Thymus (tissue), 14 donors: ENCODE measurements at places on chromosomes 4 and X.

- no peak for DNase-seq
These were observed 53.7 kb upstream of the IRF2 start for GRCh38 chr4:184528051-184528450.

DNA sequence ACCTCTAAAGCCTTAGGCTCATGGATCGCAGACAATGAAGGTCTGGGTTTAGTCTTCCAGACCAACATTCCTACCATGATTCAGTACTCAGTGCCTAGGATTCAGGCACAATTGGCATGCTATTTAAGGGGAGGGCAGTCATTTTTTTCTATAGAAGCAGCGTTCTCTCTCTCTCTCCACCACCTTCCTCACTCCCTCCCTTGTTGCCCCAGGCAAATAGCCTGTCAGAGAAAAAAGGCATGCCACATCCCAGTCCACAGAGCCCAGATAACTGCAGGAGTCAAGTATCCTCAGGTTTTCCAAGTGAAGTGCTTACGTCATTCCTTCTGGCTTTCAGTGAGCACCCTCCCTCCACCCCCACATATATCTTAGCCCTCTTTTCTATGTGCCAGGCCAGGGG is 533.0 kb downstream of the BCOR start:
- DNase-seq, result no peak

- DNase-seq, result no peak
These were observed 6.0 kb downstream of the RASGEF1B start for GRCh38 chr4:81465406-81466340.

GRCh38 chr4:152112887-152113286 is 352.1 kb upstream of the GATB start:
- no peak for DNase-seq

DNA sequence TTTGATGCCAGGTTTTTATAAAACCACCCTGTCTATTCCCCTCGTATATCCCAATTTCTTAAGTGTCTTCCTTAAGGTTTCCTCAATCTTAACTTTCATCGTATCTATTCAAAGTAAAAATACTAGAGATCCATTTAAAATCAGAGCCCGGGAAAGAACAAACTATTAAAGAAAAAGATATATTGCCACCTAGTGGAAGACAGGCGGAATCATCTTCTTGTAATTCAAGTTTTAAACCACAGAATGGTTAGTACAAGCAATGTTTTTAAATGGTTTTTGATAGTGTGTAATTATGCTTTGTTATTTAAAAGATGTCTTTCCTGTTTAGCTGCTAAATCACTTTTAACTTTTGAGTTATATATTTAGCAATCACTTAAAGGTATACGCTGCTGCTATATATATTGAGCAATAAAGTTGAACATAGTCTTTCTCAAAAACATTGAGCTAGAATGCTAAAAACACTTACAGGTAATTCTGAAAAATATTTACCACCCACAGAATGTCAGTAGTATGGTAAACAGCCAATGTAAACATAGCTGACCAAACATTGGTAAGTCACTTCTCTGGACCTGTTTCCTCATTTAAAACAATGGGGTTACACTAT is 18.2 kb downstream of the PRDM8 start:
- DNase-seq, result no peak

DNA sequence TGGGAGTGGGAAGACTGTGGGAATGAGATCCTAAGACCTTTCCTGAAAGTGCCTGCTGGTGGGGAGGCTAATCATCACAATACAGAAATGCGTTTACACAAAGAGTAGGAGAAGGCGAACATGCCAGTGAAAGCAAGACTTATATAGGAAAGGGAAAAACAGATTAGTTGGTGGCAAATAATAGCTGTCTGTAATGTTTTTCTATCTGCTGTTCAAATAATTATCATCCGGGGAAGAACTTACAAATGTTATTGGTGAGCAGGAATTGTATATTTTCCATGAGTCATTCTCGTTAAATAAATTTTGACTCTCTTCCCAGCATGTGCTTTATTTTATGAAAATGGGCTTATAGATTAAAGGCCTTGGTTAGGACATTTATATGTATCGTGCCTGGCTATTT is 196.5 kb downstream of the ARHGAP10 start:
- no peak for DNase-seq

DNA sequence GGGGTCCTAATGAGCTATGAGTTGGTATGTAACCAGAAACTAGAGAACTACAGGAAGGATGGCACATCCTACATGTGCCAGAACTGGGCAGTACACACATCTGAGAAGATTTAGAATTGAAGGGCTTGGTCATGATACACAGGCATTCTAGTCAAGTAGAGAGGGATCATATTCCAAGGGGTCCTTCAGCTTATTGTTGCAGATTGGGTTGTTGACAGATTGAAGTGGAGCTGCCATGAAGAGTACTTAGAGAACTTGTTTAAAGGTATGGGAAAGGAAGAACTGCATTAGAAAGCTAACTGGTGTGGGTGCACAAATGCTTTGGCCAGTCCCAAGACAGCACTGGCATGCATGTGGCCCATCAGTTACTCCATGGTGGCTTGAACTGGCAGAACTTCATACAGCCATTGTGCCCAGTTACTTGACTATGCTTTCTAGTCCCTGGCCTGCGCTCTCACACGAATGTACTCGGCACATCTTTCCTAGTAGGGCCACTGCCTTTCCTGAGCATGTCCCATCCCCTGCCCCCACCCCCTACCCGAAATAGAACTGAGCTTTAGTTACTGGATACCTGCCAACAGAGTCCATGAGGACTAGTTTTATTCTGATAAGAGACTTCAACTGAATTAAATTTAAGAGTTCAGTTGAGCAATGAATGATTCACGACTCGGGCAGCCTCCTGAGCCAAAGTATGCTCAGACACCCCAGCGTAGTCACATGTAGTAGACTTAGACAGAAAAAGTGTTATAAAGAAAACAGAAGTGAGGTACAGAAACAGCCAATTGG is 64.0 kb downstream of the CCNG2 start:
- no peak for DNase-seq

DNA sequence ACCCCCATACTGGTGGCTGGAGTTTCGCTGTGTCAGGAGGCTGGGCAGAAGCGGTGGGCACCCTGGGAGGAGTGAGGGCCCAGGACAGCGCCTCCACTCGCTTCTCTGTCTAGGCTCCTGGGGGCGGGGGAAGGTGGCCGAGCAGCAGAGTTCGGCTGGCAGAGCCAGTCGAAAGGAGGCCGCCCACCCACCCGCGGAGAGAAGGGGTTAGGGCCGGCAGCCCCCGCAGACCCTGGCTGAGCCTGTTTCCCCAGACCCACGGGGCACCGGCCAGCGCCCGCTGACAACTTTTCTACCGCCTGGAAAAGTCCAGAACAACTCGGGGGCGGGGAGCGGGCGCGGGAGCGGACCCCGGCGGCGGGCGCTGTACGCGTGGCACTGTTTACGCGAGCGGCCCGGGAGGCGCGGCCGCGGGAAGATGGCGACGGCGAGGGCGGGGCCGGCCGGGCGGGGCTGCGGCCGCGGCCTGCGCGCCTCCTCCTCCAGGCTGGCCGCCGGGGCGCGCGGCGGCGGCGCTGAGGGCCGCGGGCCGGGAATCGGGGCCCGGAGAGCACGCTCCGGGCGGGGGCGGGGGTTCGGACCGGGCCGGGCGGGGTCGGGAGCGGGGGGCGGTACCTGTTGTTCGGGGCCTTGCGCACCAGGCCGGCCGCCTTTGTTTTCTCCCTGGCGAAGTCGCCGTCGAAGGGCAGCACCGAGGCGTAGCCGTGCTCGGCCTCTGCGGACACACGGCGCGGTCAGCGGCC is 628 bp downstream of the MXD4 start:
- DNase-seq, result peak; percentile 49

GRCh38 chr4:16636912-16637630 is 261.4 kb downstream of the LDB2 start:
- DNase-seq, result no peak

- no peak for DNase-seq
These were observed 75.4 kb downstream of the FAT4 start for GRCh38 chr4:125390126-125390525.

DNA sequence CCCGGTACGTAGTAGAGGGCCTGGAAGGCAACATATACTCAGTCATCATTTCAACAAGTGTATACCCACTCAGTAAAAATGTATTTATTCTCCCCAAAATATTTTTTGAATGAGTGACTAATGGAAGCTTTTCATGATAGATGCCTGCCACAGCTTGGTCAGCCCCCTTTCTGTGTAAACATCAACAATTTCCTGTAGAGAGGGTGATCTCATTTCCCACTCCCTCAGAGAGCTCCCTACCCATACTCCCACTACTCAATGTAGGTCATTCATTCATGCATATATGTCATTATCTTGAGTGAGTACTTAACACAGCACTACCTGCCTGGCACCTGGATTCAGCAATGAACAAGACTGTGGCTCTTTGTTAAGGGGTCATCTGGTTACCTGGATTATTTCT is 81.9 kb downstream of the STK32B start:
- DNase-seq, result no peak

GRCh38 chr4:617644-618641 is 7.4 kb upstream of the PDE6B start:
- no peak for DNase-seq

- no peak for DNase-seq
These were observed 109.6 kb downstream of the EFNB1 start for GRCh38 chrX:68938244-68939004.

DNA sequence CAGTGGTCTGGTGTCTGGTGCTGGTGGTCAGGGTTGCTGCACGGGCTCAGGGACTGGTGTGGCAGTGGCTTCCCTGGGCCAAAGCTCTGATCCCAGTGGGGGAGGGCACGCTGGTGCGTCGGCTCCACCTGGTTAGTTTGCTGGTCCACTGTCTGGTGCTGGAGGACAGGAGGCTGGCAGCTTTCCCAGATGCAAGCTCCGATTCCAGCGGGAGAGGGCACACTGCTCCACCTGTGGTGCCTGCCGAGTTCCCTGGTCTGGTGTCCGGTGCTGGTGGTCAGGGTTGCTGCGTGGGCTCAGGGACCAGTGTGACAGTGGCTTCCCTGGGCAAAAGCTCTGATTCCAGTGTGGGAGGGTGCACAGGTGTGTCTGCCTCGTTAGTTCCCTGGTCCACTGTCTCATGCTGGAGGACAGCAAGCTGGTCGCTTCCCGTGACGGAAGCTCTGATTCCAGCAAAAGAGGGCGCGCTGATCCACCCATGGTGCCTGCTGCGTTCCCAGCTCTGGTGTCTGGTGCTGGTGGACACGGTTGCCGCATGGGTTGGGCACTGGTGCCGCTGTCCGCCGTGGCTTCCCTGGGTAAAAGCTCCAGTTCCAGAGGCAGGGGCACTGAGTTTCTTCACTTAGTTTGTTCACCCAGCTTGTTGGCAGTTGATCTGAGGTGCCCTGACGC is 5.8 kb downstream of the VMA21 start:
- DNase-seq, result no peak

GRCh38 chr4:123359449-123360315 is 36.9 kb upstream of the SPRY1 start:
- no peak for DNase-seq

DNA sequence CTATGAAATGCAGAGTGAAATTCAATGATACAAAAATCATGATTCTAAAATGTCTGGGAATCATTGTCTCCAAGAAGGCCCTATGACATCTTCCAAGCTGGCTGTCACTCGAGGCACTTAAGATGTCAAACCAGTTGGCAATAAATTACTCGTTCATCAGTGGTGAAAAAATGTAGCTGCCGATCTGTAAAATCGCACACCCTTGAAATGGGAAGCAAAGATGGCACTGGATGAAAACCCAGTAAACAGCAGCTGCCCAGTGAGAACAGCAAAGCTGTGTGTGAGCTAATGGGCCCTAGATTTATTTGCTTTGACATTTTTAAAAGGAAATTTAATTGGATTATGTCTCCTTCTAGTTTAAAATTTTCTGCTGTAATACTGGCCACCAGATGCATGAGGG is 181.9 kb upstream of the NDP start:
- no peak for DNase-seq

DNA sequence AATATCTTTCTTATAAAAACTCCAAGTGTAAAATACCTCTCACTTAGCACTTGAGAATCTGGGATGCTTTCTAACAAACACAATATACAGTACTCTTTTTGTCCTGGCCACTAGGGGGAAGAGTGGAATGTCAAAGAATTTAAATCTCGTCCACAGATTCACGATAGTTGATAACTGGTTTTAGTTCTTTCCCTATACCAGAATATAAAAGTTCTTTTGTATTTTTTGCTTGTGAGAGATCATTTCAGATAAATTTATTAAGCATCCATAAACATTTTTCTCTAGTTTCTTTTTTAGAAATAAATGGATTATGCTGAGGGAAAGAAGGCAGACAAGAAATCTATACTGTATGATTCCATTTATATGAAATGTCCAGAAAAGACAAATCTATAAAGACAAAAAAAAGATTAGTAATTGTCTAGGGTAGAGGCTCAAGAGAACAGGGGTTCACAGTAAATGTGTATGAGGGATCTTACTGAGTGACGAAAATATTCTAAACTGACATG is 50.4 kb downstream of the MGARP start:
- peak; percentile 68 for DNase-seq

DNA sequence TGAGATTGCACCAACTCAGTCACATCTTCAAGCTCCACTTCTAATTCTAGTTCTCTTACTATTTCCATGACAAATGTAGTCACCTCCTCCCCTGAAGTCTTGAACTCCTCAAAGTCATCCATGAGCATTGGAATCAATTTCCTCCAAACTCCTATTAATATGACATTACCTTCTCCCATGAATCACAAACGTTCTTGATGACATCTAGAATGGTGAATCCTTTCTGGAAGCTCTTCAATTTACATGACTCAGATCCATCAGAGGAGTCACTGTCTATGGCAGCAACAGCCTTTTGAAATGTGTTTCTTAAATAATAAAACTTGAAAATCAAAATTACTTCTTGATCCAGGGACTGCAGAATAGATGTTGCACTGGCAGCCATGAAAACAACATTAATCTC is 34.5 kb downstream of the GALNTL6 start:
- DNase-seq, result no peak

DNA sequence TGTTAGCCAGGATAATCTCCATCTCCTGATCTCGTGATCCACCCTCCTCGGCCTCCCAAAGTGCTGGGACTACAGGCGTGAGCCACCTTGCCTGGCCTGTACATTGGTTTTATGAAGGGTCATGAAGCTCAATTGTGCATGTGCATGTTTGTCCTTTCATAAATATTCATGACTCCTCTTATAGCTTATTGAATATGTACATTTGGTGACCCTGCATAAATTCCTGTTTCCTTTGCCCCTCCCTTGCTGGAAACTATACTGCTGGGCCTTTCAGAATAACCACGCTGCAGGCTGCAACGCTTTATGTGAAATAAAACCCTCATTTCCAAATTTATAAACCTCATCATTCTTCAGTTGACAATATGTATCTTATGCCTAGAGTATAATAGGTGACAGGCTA is 978.0 kb upstream of the LCORL start:
- DNase-seq, result no peak

DNA sequence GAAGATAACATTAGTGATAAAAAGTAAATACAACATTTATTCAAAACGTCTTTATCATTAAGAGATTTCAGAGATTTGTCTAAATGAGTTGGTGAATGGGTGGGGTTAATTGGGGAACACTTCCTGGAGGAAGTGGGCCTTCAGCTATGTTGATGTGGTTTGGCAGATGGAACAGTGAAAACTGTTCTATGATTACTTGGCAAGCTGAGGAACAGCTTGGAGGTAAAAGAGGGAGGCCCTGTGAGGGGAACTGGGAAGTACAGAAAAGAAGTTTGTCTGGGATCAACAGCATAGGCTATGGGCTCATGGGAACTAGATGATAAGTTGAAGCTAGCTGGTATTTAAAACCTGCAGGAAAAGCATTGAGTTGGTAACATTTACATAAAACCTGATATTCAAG is 26.0 kb downstream of the OCRL start:
- no peak for DNase-seq

- no peak for DNase-seq
These were observed 84.0 kb downstream of the WWC2 start for GRCh38 chr4:183182873-183183725.
